Stimulated activated CD8-positive, alpha-beta memory T cell treated with anti-CD3 and anti-CD28 coated beads, Interleukin-4, amount 100 ng/mL, for 1 hour (primary cell): ENCODE measurements at places on chromosomes 12 and 14.

GRCh38 chr12:7145671-7146070, 15.5 kb downstream of the CLSTN3 start:
- DNase-seq, result no peak

GRCh38 chr12:105907982-105908381, 230.8 kb downstream of the NUAK1 start:
- DNase-seq, result no peak

- no peak for DNase-seq
Measured at GRCh38 chr14:61322799-61323290, 1.5 kb downstream of the PRKCH start.

- no peak for DNase-seq
Measured at GRCh38 chr14:98799891-98800290, 472.1 kb downstream of the BCL11B start.

GRCh38 chr12:13197032-13197431, 506 bp downstream of the EMP1 start:
- no peak for DNase-seq

- DNase-seq, result no peak
Measured at GRCh38 chr14:64970776-64971477, 1.2 kb downstream of the RAB15 start.
